ENCODE measurements at places on chromosomes 7 and 10.

DNA sequence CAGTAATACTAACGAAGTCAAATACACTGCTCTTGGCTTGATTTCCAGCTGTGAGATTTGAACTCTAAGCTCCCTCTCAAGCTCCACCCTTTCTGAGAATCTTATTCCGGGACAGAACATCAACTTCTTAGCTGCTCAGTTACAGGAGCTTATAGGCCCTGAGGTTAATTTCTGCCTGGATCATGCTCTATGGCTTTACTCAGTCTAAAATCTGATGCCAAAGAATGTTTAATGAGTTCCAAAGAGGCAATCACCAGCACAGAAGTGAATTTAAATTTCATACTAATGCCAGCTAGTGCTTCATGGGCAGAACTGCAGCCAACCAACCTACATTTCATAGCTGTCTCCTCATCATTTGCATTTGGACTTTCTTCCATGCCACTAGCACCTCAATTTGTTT is 707.2 kb downstream of the MAGI2 start:
- DNase-seq: no peak

- DNase-seq: no peak
Measured at GRCh38 chr7:149313981-149314380, 52.0 kb downstream of the ZNF783 start.

GRCh38 chr7:29299086-29299485 is 104.5 kb downstream of the CHN2 start:
- no peak for DNase-seq

DNA sequence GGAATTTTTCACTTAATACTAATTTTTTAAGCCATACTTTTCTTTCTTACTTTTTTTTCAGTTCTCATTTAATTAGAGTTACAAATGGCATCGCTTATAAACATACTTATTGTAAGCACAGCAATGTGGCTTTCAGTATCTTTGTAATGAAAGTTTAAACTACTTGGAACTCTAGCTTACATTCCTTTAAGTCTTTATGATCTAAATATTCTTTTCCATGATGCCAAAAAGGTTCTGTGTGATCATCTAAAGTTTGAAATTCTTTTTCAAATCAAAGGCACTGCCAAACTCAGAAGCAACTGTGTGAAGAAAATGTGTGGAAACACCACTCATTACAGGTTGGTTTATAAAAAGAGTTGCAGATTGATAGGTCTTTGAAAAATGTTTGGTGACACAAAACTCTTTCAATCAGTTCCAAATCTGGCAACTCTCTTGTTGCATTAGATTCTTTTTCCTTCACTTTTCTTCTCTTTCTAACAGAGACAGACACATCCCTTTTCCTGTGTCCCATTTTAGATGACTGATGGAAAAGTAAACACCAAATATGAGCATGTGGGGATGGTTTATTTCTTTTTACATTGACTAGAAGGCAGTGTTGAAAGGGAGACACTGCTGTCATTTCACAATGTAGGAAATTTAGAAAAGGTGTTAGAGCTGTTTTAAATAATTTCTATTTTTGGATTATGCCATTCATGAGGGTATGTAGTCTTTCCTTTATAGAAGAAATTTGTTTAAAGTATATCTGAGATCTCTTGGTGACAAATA is 392.3 kb downstream of the SUGCT start:
- DNase-seq: no peak

DNA sequence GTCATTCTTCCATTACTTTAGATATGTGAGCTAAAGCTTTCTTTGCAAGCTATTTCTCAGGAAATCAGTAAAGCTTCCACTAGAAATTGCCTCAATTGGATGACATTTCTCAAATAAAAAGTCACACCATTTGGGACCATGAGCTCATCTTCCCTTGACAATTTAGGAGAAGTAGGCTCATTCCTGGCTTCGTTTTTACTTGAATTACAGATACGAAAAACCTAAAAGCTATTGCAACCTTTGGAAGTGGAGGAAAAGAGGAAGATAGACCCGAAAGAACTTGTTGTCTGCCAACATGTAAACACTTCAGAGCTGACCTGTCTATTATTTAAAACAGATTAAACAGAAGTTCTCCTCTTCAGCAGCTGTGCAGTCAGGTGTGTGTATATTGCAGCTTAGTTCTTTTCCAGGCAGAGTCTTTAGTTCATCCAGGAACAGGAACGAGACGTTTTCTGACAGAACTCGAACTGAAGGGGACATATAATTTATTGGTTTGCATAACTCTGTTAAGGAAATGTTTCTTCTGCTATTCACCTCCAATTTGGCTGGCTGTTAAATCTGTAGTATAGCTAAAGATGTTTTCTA is 43.1 kb upstream of the ST8SIA6 start:
- no peak for DNase-seq

Data from NAMALWA (cell line).